ENCODE measurements at places on chromosomes 3 and 15.

DNA sequence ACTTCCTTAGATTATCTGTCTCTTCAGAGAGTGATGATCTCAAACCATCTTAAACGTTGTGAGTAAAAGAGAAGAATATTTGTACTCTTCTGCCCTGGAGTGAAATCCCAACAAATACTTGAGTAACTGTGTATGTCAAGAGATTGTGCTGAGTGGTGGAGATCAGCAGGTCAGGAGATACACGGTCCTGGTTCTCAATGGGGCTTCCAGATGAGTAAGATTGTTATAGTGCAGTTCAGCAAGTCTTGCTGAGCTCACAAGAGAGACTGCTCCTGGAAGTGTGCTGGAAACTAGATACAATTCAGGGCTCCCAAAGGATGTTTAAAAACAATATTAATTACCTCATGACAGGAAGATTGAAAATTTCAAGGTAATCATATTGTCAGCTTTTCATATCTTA is 184.3 kb downstream of the AKAP13 start:
- no peak for DNase-seq

DNA sequence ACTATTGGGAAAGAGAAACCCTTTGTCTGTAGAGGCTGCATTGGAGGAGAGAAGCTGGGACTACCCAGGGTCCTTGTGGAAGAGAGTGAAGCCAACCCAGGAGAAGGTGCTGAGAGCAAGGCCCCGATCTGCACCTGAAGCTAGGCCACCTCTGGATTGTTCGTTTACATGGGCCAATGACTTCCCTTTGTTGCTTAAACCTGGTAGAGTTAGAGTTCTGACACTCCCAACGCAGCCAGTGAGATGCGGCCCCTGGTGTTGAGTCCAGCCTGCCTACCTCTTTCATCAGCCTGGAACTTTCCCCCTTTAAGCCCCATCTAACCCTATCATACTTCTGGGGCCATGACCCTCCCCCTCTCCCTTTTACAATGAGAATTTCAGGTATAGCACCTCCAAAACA is 30.8 kb downstream of the CCDC13 start:
- DNase-seq: no peak

DNA sequence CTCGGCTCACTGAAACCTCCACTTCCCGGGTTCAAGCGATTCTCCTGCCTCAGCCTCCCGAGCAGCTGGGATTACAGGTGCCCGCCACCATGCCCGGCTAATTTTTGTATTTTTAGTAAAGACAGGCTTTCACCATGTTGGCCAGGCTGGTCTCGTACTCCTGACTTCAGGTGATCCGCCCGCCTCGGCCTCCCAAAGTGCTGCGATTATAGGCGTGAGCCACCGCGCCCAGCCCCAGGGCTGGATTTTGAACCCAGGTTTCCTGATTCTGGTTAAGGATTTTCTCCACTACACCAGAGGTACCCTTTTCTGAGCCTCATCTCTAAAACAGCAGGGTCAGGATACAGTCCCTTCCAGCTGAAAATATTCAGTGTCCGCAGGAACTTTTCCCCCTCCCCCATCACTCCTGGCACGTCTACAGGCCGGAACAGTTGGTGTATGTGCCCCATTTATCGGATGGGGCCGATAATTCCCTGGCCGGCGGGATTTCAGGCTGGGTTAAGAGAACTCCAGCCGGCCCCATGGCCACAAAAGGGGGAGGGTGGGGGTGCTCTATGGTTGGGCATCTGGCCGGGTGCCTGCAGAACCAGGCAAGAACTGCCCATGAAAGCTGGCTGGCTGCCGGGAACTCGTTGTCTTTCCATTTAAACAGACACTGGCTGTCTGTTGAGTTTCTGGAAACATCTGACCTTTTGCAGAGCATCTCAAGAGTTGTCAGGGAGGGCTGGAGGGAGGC is 26.8 kb upstream of the SEMA4B start:
- DNase-seq: no peak

DNA sequence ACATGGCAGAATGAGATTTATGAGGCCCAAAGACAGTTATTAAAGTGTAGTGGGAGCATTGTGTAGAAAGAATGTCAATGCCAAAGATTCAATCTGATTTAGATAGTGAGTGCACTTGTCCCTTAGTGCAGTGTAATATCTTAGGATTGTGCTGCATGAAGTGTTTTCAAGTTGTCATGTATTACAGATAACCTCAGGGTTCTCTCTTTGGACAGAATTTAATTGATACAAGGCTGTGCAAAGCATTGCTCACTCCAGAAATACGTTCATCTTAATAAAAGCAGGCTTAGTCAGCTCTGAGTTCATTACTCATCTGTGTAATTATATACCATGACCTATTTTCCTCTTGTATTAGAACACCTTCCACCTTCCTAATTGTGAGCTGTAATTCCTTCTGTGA is 16.0 kb upstream of the GPR171 start:
- DNase-seq: no peak

- no peak for DNase-seq
These were observed 12.4 kb downstream of the SLC2A2 start for GRCh38 chr3:171013822-171014748.

DNA sequence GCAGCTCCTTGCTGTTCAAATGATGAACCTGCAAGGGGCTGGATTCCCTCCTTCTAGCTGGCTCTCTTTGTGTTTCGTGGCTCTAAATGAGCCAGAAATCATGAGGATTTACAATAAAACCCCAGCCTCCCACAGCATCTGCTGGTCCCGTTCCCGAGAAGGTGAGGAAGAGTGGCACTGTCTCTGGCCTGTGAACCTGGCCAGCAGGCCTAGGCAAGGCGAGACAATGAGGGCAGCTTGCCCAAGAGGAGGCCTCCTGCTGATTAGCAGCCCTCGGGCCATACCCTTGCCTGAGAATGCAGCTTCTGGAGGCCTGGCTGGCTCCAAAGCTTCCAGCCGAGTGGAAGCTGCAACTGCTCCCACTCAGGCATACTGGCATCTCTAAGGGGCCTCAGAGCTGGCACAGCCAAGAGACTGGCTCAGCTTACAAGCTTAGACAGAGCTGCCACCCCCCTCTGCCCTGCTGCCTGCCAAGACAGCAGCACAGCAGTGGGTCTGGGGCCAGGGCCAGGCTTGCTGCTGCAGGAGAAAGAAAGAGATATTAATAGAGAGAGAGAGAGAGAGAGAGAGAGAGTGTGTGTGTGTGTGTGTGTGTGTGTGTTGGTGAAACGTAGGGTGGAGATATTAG is 76.5 kb downstream of the HMG20A start:
- no peak for DNase-seq

DNA sequence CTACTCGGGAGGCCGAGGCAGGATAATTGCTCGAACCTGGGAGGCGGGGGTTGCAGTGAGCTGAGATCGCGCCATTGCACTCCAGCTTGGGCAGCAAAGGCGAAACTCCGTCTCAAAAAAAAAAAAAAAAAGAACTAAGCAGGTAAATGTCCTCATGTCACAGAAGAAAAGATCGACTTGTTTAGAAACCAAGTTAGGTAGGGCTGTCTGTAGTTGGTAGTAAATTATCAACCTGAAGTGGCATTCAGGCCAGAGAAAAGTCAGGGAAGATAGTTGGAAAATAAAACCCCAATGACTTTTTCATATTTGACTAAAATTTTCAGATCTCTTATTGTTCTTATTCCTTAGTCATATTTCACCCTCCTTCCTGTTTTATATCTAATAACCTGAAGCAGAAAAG is 55.4 kb downstream of the ZNF609 start:
- DNase-seq: no peak

DNA sequence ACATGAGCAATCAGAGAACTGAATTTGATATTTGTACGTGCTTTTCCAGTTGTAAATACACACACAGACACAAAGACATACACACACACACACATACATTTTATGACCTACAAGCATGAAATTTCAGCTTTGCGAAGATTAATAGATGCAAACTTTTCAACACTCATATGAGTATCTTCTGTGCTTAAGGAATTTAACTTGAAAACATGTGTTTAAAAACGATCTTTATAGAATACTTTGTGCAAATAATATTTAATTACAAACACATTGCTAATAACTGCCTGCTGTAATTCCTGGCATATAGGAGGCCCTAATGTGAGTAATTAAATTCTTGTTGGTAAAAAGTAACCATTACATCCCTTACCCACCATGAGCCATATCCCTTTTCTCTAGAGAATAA is 107.7 kb upstream of the PLSCR5 start:
- no peak for DNase-seq

DNA sequence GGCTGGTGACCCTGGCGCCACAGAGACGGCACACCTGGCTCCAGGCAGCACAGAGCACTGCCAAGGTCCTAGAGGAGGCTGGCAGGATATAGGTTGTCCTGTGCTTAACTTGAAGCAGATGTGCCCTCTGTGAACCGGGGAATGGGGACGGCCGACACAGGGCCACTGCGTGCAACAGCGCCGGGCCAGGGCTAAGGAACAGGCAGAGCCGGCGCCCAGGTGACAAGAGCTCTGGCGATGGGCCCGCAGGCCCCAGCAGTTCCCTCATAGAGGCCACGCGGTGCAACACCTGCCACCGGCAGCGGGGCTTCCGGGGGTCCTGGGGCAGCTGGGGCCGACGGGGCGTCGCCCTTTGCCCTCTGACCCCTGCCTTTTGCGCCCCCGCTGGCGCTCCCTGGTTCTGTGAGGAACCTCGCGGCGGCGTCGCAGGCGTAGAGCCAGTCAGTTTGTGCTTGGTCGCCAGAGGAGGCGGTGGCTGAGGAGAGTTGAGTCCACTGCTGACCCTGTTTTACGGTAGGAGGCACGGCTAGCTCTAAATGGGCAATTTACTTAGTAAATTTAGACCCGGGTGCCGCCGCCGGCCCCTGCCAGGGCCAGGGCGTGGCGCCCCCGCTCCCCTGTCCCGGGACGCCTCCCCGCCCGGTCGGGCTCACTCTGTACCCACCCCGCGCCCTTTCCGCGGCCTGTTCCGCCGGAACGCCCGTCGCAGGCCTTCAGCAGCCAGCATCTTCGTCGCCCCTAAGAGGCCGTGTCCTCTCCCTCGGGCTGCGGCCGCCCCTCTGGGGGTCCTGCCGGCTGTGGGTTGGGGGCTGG is at the start of gene NPAP1:
Gene NPAP1, plus strand, starts transcription at position 444 of the 813 bp plus-strand sequence. Its CDS starts 93 bp downstream, at position 537.
- DNase-seq: no peak

DNA sequence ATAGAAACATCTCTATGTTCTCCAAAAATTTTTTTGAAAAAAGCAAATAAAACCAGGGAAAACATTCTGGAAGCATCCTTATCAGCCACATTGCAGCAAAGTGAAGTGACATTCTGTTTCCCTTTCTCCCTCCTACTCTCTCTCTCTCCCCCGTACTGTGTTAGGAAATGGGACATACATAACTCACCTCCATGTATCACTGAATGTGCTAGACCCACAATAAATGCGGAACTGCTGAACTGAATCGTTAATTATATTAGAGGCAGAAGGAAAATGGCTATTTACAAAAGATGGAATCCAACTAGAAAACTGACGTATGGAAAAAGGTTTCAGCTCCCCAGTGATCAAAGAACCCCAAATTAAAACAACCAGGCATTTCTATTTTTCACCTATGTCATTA is 129.8 kb downstream of the MINAR1 start:
- no peak for DNase-seq

DNA sequence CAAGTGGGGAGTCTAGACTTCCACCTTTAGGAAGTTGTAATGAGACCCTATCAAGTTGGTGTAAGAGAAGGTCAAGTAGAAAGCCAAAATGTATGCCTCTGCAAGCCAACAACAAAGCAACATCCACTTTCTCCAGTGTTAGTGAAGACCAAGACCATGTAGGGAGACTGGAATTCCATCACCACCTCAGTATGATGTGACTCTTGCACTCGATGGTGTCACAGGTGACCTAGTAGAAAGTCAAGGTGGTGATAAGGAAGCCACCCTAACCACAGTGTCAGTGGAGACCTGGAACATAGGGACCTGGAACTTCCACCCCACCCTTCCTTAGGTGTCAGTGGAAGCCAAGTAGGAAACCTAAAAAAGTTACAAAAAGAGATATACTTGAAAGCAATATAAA is 278.1 kb upstream of the KCNMB2 start:
- no peak for DNase-seq

DNA sequence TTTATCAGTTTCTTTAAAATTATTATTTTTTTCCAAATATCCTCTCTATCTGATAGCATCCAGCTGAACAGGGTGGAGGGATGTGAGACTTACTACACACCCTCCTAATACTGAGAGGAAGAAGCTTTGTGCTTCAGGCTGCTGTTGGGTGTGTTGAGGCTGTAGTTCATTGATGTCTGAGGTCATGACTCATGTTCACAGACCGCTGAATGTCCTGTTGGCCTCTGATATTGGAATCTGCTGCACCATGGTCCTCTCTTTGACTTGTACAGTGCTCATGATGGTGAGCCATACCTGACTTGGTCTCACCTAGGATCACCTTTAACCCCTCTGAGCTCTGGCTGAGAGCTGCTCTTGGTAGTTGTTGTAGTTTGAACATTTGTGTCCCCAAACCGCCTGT is 302.9 kb downstream of the SATB1 start:
- DNase-seq: no peak

DNA sequence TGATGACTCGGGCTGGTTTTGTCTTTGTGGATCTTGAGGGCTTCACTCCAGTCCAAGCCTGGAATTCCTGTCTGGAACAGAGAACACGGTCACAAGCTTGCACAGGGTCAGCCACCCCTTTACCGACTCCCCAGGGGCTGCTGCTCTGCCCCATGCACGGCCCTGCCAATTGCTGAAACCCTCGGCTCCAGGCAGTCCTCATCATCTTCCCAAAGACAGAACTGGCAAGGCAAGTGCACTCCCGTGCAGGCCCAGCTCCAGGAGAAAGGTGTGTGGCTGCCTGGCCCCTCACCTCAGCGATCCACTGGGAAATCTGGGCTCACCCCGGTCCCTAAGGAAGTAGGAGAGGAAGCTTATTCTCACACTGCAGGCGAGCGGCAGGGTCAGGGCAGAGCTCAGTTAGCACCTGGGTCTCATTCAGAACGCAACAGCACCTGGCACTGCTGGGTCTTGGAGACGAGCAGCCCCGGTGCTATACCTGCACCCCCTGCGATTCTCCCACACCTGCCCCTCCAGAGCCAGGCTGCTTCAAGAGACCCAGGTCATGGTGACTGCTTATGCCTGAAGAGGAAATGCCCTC is 7.2 kb downstream of the MAP6D1 start:
- DNase-seq: no peak

GRCh38 chr15:60091157-60091556 is 87.0 kb downstream of the FOXB1 start:
- no peak for DNase-seq

DNA sequence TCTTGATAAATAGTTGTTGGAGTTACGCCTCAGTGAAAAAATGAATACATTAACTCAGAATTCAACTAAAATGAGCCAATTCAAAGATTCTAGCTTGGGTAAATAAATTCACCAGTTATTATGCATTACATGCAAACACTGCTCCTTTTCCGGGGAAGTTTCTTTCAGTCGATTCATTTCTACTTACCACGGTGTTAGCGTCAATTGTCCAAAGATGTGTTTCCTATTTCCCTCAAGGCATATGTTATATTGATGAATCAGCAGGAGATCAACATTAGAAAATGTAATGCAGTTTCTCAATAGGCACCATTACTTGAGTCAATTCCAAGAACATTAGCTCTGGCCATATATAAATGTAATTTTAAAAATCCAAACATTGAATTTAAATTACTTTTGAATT is 517.7 kb downstream of the OTOL1 start:
- DNase-seq: no peak

All from activated naive CD4-positive, alpha-beta T cell treated with anti-CD3 and anti-CD28 coated beads for 36 hours (primary cell).